Psoas muscle (tissue), 8 donors: ENCODE measurements at places on chromosomes 12 and 14. TPM values are rescaled to one million over a fixed set of nuclear protein-coding genes. Genes with fewer than 3 reads are reported as not detected.

- no peak overlapping the region for H3K4me3 ChIP-seq
- no peaks in the 10 kb centered on the region for H3K27me3 ChIP-seq
- H3K27ac ChIP-seq: no peak overlapping the region
- no peaks in the 10 kb centered on the region for H3K4me1 ChIP-seq
- peaks cover 34% of the 10 kb centered on the region for H3K36me3 ChIP-seq
Measured at GRCh38 chr12:57173089-57173488, 25.7 kb upstream of the LRP1-AS start.

Gene TMEM132C
- polyA plus RNA-seq: 0.68 TPM

- no peak for DNase-seq
- no peak overlapping the region for H3K4me3 ChIP-seq
- H3K4me1 ChIP-seq: no peaks in the 10 kb centered on the region
Measured at GRCh38 chr12:118436986-118437385, 60.6 kb downstream of the SUDS3 start.

Gene CIT
- polyA plus RNA-seq: 0.32 TPM

Gene TAS2R20
- polyA plus RNA-seq: 0.20 TPM

Gene CHGA
- 0.16 TPM for polyA plus RNA-seq

Gene GPRC5D
- polyA plus RNA-seq: not detected

Gene MYH6
- 143 TPM for polyA plus RNA-seq

Gene SLC38A4
- 25.6 TPM for polyA plus RNA-seq

- H3K4me3 ChIP-seq: no peak overlapping the region
- H3K4me1 ChIP-seq: peaks cover 33% of the 10 kb centered on the region
- H3K27ac ChIP-seq: no peak overlapping the region
- peaks cover 36% of the 10 kb centered on the region for H3K36me3 ChIP-seq
Measured at GRCh38 chr14:23125011-23125410, 6.0 kb upstream of the CEBPE start.

DNA sequence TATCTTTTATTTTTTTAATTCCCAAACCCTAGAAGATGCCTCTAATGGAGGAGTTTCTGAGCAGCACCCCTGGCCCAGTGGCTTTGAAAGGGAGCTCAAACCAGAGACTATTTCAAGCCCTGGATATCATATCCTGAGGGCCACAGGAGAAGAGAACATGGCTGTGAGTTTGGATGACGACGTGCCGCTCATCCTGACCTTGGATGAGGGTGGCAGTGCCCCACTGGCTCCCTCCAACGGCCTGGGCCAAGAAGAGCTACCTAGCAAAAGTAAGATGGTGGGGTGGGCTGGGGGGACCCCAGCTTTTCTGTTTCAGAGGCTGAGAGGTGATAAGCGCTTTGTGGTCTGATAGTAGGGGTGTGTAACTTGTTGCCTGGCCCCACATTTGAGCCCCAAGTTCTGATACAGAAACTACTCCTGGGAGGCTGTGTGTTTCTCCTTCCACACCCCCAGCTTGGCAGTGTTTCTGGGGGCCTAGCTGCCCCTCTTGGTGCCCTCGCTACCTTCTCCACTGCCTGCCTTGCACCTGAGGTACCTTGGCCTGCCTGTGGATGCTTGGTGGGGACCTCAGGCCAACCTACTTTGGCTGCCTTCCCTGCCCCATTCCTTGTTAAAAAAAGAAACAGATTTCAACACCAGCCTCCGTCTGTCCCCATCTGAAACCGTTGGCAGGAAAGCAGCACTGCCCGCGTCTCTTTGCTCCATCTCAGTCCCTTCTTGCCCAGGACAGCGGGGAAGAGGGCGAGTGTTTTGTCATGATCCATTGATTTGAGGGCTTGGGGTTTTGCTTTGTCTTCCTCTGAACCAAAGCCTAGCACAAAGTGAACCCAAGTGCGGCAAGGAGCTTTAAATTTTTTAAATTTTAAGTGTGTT lies 5.7 kb downstream of the TPCN1 start:
- H3K36me3 ChIP-seq: no peaks in the 10 kb centered on the region
- peaks cover 85% of the 10 kb centered on the region for H3K4me1 ChIP-seq
- H3K27me3 ChIP-seq: no peaks in the 10 kb centered on the region
- H3K27ac ChIP-seq: peak overlapping the region; percentile 95
- peak overlapping the region; percentile 14 for H3K4me3 ChIP-seq

- H3K27me3 ChIP-seq: no peaks in the 10 kb centered on the region
- no peak overlapping the region for H3K4me3 ChIP-seq
- H3K27ac ChIP-seq: no peak overlapping the region
- H3K4me1 ChIP-seq: no peaks in the 10 kb centered on the region
Measured at GRCh38 chr12:108167974-108168373, 38.9 kb downstream of the WSCD2 start.

DNA sequence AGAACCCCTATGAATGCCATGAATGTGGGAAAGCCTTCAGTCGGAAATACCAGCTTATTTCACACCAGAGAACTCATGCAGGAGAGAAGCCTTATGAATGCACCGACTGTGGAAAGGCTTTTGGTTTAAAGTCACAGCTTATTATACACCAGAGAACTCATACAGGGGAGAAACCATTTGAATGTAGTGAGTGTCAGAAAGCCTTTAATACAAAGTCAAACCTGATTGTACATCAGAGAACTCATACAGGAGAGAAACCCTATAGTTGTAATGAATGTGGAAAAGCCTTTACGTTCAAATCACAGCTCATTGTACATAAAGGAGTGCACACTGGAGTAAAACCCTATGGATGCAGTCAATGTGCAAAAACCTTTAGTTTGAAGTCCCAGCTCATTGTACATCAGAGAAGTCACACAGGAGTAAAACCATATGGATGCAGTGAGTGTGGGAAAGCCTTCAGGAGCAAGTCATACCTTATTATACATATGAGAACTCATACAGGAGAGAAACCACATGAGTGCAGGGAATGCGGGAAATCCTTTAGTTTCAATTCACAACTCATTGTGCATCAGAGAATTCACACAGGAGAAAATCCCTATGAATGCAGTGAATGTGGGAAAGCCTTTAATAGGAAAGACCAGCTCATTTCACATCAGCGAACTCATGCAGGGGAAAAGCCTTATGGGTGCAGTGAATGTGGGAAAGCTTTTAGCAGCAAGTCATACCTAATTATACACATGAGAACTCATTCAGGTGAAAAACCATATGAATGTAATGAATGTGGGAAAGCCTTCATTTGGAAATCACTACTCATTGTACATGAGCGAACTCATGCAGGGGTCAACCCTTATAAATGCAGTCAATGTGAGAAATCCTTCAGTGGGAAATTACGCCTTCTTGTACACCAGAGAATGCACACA lies 22.3 kb downstream of the ZNF268 start:
- no peaks in the 10 kb centered on the region for H3K27me3 ChIP-seq
- no peak for DNase-seq
- H3K4me1 ChIP-seq: no peaks in the 10 kb centered on the region
- H3K27ac ChIP-seq: no peak overlapping the region

Gene FZD10
- 0.31 TPM for polyA plus RNA-seq

Gene SETD1B
- 2.8 TPM for polyA plus RNA-seq

Gene HOXC12
- polyA plus RNA-seq: 0.01 TPM

Gene NFE2
- 0.10 TPM for polyA plus RNA-seq

DNA sequence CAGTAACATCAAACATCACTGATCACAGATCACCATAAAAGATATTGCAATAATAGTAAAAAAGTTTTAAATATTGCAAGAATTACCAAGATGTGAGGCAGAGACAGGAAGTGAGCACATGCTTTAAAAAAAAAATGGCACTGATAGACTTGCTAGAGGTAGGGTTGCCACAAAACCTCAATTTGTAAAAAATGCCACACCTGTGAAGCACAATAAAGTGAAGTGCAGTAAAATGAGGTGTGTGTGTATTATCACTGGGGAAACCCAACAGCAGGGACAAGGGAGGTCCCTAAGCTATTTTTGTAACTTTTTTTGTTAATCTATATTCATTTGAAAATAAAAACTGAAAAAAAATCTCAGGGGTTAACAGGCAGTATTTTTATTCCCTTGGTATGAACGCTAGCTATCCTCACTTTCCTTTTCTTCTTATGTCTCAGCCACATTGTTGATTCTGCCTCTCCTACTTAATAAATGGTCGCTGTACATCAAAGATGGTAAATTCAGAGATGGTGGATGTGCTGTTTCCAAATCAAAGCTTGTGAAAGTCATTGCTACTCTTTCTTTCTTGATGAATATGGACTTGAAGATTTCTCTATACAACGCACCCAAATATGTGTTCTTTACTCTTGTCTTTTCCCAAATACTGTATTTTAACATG lies 14.0 kb upstream of the KLRD1 start:
- no peak overlapping the region for H3K27ac ChIP-seq
- H3K4me1 ChIP-seq: no peaks in the 10 kb centered on the region
- no peak overlapping the region for H3K4me3 ChIP-seq
- no peaks in the 10 kb centered on the region for H3K36me3 ChIP-seq
- DNase-seq: no peak
- H3K27me3 ChIP-seq: no peaks in the 10 kb centered on the region

Gene JAG2
- polyA plus RNA-seq: 25.9 TPM

DNA sequence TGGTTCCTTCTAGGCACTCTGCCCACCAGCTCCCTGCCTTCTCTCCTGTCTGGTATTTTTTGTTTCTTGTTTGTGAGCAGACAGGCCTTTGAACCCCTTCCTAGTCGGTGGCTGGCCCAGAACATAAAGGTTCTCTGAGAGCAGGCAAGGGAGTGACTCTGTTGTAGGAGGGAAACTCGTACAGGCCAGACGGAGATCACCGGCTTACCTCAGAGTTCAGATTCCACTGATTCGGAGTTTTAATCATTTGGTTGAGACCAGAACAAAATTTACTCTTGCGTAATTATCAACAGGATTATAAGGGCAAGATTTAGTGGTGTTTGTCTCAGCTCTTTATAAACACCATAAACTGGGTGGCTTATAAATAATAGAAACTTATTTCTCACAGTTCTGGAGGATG lies 128.3 kb downstream of the PLXNC1 start:
- no peaks in the 10 kb centered on the region for H3K27me3 ChIP-seq
- no peak overlapping the region for H3K27ac ChIP-seq
- no peaks in the 10 kb centered on the region for H3K4me1 ChIP-seq
- H3K36me3 ChIP-seq: no peaks in the 10 kb centered on the region

Gene CLEC1B
- not detected for polyA plus RNA-seq

Gene GARIN6
- polyA plus RNA-seq: not detected

GRCh38 chr14:85122690-85123089 lies 407.3 kb upstream of the FLRT2 start:
- no peak overlapping the region for H3K27ac ChIP-seq
- H3K4me1 ChIP-seq: no peaks in the 10 kb centered on the region
- H3K27me3 ChIP-seq: no peaks in the 10 kb centered on the region
- H3K4me3 ChIP-seq: no peak overlapping the region
- no peaks in the 10 kb centered on the region for H3K36me3 ChIP-seq

GRCh38 chr14:33848706-33849454 lies 102.0 kb downstream of the EGLN3 start:
- H3K4me3 ChIP-seq: no peak overlapping the region
- peak; percentile 32 for DNase-seq
- no peak overlapping the region for H3K27ac ChIP-seq
- H3K36me3 ChIP-seq: no peaks in the 10 kb centered on the region
- H3K4me1 ChIP-seq: no peaks in the 10 kb centered on the region
- no peaks in the 10 kb centered on the region for H3K27me3 ChIP-seq

Gene TDP1
- polyA plus RNA-seq: 13.1 TPM

Gene ITGA5
- 13.7 TPM for polyA plus RNA-seq
